Activated CD4-positive, alpha-beta T cell treated with anti-CD3 and anti-CD28 coated beads for 48 hours (primary cell): ENCODE measurements at places on chromosomes 6 and 20.

- no peak for DNase-seq
Observed at GRCh38 chr6:47485491-47486135, 8.0 kb downstream of the CD2AP start.

DNA sequence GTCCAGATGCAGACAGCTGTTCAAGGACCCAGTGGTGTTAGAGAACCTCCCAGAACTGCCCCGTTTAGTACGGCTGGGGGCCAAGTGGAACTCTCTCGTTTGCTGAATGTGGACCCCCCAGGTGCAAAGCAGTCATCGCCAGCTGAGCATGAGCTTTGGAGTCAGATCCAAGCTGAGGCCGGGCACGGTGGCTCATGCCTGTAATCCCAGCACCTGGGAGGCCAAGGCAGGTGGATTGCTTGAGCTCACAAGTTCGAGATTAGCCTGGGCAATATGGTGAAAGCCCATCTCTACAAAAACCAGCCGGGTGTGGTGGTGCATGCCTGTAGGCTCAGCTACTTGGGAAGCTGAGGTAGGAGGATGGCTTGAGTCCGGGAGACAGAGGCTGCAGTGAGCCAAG lies 29.7 kb downstream of the FOXC1 start:
- no peak for DNase-seq

DNA sequence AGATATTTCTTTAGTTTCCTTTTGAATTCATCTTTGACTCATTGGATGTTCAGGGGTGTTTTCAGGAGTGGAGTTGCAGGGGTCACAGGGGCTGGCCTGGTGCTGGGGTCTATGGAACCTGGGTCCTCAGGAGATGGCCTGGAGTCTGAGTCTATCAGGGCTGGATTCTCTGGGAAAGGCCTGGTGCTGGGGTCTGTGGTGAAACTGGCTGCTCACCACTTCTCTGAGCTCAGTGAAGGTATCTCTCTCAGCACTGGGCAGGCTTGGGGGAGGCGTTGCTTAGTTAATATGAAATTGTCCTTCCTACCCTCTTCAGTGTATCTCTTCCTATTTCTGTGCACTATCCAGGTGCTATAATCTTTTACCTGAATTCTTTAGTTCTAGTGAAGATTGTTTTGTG lies 83.1 kb upstream of the SLC24A3 start:
- DNase-seq, result no peak

DNA sequence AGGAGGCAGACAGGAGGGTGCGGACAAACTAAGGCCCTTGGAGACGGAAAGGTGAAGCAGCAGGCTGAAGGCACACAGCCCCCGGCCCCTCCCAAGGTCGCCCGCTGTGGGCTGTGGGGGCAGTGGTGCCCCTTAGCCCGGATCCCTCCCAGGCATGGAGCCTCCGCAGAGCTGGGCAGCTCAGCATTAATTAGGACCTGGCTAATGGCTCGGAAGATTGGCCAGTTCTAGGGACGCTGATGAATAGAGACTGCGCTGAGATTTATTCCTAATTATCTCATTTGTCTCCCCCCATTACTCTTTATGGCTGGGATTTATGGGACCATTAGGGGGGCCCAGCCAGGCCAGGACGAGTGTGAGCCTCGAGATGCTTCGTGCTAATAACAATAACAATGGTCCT lies 20.4 kb downstream of the MDFI start:
- no peak for DNase-seq

GRCh38 chr6:38805692-38806091 lies 90.6 kb downstream of the DNAH8 start:
- DNase-seq, result no peak

- DNase-seq, result peak; percentile 62
Observed at GRCh38 chr20:23147964-23148730, 62.0 kb upstream of the CD93 start.
